CD14-positive monocyte (primary cell): ENCODE measurements at places on chromosomes 7 and 10. TPM values are rescaled to one million over a fixed set of nuclear protein-coding genes. Genes with fewer than 3 reads are reported as not detected.

DNA sequence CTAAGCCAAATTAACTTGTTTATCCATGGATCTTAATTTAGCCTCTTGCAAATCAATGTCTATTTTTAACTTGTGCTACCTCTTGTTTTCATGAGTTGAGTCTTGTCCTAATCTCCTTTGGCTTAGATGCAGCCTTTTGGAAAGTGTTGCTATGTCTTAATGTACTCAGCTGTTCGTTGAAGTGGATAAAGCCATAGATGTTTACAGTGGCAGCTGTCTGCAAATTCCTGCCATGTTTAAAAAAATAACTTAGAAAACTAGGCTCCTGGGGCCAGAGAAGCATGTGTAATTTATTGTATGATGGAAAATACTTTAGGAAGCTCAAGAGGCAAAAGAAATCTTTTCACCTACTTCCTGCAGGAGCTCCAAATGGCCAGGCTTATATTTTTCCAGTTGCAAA, 253.1 kb upstream of the RHOBTB1 start:
- no peaks in the 10 kb centered on the region for H3K4me1 ChIP-seq
- H3K36me3 ChIP-seq = no peaks in the 10 kb centered on the region
- DNase-seq = no peak
- H3K27ac ChIP-seq = no peak overlapping the region
- H3K27me3 ChIP-seq = no peaks in the 10 kb centered on the region
- H3K4me3 ChIP-seq = no peak overlapping the region

GRCh38 chr7:140497241-140497769, 18.0 kb upstream of the MKRN1 start:
- no peak for DNase-seq
- H3K4me3 ChIP-seq = no peak overlapping the region
- H3K27ac ChIP-seq = no peak overlapping the region
- H3K4me1 ChIP-seq = peaks cover 4% of the 10 kb centered on the region
- H3K36me3 ChIP-seq = no peaks in the 10 kb centered on the region

DNA sequence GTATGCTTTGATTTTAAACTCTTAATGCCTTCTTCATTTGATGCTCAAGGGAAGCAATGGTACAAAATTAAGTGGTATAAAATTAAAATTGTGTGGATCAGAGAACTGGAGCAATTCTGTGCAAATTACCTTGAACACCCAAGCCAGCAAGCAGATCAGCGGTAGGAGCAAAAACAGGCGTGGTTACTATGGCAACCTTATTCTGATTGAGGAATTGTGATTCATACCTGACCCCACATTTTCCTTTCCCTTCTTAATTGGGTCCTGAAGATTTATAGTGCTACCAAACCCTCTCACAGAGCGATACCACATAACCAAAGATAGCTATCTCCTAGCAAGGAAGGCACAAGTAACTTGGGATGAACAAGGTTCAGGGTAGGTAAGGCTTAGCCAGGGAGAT, 72.5 kb upstream of the FZD1 start:
- no peaks in the 10 kb centered on the region for H3K4me1 ChIP-seq
- H3K27me3 ChIP-seq = no peaks in the 10 kb centered on the region
- no peak overlapping the region for H3K27ac ChIP-seq
- H3K4me3 ChIP-seq = no peak overlapping the region
- DNase-seq = no peak
- no peaks in the 10 kb centered on the region for H3K36me3 ChIP-seq

DNA sequence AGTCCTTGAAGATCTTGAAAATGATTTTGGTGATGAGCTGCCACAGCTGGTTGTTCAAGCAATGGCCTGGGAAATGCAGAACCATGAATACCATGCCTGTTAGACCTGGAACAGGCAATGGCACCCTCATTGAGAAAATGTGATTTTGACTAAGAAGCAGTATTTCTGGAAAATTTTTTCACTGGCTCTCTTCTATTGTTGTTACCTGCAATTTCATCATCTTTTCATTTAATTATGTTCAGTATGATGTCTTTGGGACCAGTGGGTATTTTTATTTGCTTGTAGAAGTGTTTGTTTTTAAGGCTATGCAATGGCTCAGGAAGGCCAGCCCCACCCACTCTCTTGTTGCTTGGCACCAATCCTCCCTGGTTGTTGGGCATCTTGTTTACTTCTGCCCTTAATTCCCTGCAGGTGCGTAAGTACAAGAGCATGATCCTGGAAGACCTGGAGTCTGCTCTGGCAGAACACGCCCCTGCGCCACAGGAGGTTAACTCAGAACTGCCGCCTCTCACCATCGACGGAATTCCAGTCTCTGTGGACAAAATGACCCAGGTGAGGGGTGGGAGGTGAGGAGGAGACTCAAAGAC, 78.6 kb downstream of the NRF1 start:
- H3K36me3 ChIP-seq = peaks cover 28% of the 10 kb centered on the region
- DNase-seq = no peak
- no peaks in the 10 kb centered on the region for H3K27me3 ChIP-seq
- H3K4me3 ChIP-seq = no peak overlapping the region
- H3K4me1 ChIP-seq = no peaks in the 10 kb centered on the region

The FOXI2 gene
- not detected for polyA plus RNA-seq

DNA sequence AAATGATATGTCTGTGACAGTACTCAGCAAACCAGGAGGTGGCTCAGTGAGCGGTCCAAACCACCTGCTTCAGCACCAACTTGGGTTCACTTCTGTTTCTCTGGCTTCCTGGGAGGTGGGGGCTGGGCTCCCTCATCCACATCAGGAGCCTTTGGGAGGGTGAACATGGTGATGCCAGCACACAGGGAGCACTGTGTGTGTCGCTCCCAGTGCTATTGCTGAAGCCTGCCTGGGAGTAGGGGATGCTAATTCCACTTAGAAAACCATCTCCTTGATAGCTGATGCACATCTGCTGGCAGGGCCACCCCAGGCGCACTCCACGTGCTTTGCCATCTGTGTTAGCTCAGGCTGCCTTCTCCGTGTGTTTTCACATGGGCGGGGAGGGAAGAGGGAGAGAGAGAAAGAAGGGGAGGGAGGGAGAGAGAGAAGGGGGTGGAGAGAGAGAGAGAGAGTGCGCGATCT, 58.0 kb downstream of the RAMP3 start:
- DNase-seq = no peak
- H3K27ac ChIP-seq = no peak overlapping the region
- no peak overlapping the region for H3K4me3 ChIP-seq
- no peaks in the 10 kb centered on the region for H3K36me3 ChIP-seq
- peaks cover 10% of the 10 kb centered on the region for H3K27me3 ChIP-seq

- no peaks in the 10 kb centered on the region for H3K27me3 ChIP-seq
- peak; percentile 74 for DNase-seq
- H3K27ac ChIP-seq = peak overlapping the region; percentile 64
- H3K4me1 ChIP-seq = peaks cover 49% of the 10 kb centered on the region
These were observed 2.3 kb upstream of the SH2B2 start for GRCh38 chr7:102284399-102284798.

DNA sequence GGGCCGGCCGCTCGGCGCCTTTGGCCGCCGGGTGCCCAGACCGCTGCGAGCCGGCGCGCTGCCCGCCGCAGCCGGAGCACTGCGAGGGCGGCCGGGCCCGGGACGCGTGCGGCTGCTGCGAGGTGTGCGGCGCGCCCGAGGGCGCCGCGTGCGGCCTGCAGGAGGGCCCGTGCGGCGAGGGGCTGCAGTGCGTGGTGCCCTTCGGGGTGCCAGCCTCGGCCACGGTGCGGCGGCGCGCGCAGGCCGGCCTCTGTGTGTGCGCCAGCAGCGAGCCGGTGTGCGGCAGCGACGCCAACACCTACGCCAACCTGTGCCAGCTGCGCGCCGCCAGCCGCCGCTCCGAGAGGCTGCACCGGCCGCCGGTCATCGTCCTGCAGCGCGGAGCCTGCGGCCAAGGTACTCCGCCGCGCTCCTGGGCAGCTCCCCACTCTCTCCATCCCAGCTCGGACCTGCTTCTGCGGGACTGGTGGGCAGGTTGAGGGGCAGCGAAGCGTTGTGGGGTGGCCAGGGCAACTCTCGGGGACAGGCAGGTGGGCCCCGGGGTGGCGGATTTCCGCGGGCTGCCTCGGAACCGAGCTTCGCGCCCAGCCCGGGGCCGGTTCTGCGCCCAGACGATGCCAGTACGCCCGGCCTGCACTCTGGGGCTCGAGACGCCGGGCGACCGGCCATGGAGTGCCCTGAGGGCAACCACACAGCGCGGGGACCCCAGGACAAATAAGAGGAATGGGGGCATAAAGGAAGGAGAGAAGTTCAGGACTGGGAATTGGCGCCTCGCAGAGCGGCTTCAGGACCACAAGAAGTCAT, 578 bp downstream of the HTRA1 start:
- H3K36me3 ChIP-seq = no peaks in the 10 kb centered on the region
- no peak overlapping the region for H3K27ac ChIP-seq
- H3K27me3 ChIP-seq = peaks cover 69% of the 10 kb centered on the region
- no peak for DNase-seq
- peaks cover 21% of the 10 kb centered on the region for H3K4me1 ChIP-seq

DNA sequence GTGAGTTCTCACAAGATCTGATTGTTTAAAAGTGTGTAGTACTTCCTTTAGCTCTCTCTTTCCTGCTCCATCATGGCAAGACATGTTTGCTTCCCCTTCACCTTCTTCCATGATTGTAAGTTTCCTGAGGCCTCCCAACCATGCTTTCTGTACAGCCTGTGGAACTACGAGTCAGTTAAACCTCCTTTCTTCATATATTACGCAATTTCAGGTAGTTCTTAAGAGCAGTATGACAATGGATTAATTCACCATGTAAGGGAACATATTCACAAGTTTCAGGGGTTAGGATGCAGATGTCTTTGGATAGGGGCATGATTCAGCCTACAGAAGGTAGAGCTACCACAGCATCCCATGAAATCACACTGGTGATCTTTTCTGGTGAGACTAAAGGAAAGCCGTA, 174.7 kb downstream of the GPR158 start:
- H3K4me3 ChIP-seq = no peak overlapping the region
- no peak for DNase-seq
- H3K4me1 ChIP-seq = no peaks in the 10 kb centered on the region
- H3K27me3 ChIP-seq = no peaks in the 10 kb centered on the region

- H3K4me1 ChIP-seq = peaks cover 31% of the 10 kb centered on the region
- no peaks in the 10 kb centered on the region for H3K27me3 ChIP-seq
- H3K36me3 ChIP-seq = no peaks in the 10 kb centered on the region
- peak; percentile 79 for DNase-seq
These were observed 11.5 kb upstream of the MICU1 start for GRCh38 chr10:72637398-72637857.

The TRIM73 gene
- polyA plus RNA-seq = 0.89 and 0.94 TPM in 2 replicates

- peak overlapping the region; percentile 90 for H3K27ac ChIP-seq
- H3K36me3 ChIP-seq = no peaks in the 10 kb centered on the region
- H3K4me1 ChIP-seq = peaks cover 30% of the 10 kb centered on the region
- peak; percentile 71 for DNase-seq
- H3K27me3 ChIP-seq = peaks cover 63% of the 10 kb centered on the region
- H3K4me3 ChIP-seq = no peak overlapping the region
These were observed 7.5 kb upstream of the KLF14 start for GRCh38 chr7:130741331-130741995.

The ORC5 gene
- 7.9 TPM for polyA plus RNA-seq

The SLC16A12 gene
- polyA plus RNA-seq = 0.04 TPM

The CUBN gene
- polyA plus RNA-seq = not detected

The CALHM1 gene
- polyA plus RNA-seq = not detected

DNA sequence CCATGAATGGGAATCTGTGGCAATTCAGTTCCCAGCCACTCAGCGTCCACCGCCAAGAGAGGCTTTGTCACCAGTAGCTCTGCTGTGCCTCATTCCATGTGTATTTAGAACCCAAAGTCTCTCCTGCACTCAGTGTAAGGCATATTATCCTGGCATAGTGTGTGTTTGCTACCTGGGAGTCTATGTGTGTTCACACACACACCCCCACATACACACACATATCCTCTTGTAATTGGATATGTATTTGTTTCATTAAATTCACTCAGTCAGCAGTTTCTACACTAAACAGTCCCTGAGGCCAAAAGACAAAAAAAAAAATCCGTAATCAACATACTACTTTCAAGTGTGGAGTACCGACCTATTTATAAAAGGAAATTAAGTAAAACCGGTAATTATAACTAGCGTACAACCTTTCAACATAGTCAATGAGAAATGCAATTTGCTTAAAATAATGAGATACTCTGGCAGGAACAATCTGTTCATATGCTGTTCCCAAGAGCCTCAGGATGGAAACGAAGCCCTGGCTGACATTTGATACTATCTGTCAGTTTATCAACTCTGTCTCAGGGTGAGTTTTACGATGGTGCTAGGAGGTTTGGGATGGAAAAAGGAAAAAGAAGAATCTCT, 425.8 kb upstream of the CELF2 start:
- H3K36me3 ChIP-seq = no peaks in the 10 kb centered on the region
- no peak for DNase-seq
- H3K27me3 ChIP-seq = peaks cover 2% of the 10 kb centered on the region
